Activated CD4-positive, alpha-beta T cell treated with anti-CD3 and anti-CD28 coated beads, Interleukin-2, amount 10 ng/mL, durations not matched to agents 7 days and 5 days (primary cell): ENCODE measurements at places on chromosomes 2 and 18.

- DNase-seq = no peak
Observed at GRCh38 chr2:96847586-96847985, 3.8 kb upstream of the ANKRD23 start.

DNA sequence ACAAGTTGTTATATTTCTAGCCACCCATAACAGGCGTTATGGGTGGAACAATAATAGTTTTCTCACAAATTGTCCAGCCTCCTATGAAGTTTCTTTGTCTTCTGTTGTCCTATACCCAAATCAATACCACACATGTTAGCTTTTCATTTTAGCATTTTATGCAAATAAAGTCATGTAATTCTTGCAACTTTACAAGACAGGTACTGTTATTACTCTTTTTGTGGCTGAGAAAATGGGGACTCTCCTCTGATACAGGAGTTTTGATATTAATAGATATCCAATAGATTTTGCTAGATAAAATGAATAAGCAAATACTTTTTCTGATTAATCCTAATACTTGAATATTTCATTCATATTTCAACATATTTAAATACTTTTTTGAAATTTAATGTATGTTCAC is 151.0 kb downstream of the PMAIP1 start:
- DNase-seq = no peak

- DNase-seq = no peak
Observed at GRCh38 chr2:197556456-197556855, 40.6 kb downstream of the MOB4 start.

GRCh38 chr2:73776381-73776780 is 3.5 kb downstream of the DUSP11 start:
- DNase-seq = no peak

DNA sequence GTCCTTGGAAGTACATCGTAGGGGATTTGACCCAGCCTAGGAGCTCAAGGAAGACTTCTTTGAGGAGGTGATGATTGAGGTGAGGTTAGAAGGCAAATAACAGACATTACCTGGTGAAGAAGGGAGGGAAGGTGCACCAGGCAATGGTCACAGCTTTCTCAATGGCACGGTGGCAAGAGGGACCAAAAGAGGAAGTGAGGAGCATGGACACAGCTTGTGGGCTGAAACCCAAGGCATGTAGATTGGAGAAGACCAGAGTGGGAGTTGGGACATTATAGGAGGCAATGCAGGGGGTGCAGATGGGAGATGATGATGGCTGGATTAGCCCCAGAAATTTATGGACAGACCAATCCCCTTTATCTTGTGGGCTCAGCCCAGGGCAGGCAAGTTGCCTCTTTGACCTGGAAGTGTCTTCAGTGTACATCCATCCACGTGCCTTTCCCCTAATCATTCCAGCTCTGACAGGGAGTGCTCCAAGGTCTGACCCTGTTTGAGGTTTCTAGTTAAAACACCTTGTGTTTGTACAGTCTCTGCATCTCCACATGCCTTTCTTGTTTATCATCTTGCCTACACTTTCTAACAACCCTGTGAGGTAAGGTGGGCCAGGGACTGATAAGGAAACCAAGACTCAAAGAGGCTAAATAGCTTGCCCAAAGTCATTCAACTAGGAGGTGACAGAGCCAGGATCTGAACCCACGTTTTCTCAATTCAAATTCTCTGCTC is 59.1 kb downstream of the NRP2 start:
- DNase-seq = no peak

DNA sequence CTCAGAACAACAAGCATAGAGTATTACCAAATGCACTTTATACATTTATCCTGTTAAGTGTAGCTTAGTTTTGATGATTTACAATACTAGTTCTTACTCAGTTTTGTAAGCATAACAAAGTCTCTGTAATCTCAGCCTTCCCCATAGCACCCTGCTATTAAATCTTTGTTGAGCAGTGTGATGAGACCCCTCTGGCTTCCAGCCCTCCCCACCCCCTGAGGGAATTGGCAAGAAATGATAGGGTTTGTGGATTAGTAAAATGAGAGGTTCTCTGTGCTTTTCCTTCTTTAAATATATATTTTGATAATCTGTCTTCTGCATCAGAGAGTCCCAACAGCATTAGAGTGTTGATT is 37.2 kb downstream of the ZNF521 start:
- no peak for DNase-seq

- DNase-seq = no peak
Observed at GRCh38 chr2:143148757-143149156, 19.5 kb downstream of the ARHGAP15 start.
